ENCODE measurements at places on chromosomes 2 and 18.

GRCh38 chr2:49772299-49772970 is 618.1 kb upstream of the FSHR start:
- no peak for DNase-seq

DNA sequence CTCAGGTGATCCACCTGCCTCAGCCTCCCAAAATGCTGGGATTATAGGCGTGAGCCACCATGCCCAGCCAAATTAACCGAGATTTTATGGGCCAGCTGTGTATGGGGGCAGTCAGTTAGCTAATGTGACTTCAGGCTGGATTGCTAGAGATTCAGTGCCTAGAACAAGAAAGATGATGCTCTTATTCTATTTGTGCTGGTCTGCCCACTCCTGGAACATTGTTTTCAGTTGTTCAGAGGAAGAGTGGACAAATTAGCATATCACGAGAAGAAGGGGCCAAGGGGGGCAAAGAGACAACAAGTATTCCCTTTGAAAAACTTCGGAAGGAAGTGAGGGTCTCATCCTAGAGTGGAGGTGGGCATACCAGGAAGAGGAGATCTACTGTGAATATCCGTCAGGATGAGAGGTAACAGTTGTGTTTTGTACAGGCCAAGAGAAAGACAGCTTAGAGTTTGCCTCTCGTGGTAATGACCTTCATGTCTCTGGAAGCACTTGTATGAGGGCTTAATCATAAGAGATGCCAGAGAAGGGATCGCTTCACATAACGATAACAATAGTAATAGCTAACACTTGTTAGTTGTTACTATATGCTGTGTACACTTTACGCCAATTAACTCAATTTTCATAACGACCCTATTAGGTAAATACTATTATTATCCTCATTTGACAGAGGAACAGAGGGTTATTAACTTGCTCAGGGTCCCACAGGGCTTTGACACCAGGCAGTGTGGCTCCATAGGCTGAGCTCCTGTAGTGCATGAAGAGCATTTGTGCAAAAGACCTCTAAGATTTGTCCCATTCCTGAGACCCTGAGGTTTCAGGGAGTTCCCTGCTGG is 138.3 kb downstream of the DDX1 start:
- no peak for DNase-seq

DNA sequence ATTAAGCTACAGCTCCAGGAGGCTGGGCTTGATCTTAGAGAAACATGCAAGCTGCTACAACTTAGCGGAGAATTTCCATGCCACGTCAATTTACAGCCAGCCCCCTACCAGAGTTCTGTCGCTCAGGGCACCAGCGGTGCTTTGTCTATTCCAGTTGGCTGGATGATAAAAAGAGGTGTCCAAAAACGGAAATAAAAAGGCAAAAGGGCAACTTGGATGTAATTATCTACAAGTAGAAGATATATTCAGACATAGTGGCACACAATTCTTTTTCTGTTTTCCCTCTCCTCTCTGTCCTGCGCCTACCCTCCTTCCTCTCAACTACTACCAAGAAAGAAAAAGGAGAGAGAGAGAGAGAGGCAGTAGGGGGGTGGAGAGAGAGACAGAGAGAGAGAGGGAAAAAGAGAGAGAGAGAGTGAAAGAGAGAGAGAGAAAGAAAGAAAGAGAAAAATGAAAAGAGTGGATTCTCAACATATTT is 363 bp upstream of the RFTN2 start:
- no peak for DNase-seq

DNA sequence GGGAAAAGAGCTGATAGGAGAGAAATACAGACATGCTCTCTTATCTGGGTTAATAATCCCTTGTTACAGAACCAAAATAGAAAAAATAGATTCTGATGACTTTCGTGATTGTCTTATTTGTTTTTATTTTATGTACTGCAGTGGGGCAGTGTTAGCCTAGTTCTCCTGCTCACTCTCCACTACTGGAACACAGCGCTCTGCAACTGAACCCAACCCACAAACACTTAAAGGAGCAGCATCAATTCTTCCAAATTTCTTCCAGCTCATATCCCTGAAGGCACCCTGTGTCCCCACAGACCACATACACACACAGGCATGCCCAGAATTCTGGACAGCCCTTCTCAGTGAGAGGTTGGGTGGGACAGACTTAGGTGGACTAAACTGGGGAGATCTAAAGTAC is 160.6 kb downstream of the SS18 start:
- DNase-seq, result no peak

GRCh38 chr2:20429528-20429927 is 17.3 kb upstream of the RHOB start:
- DNase-seq, result no peak

GRCh38 chr2:101146535-101146934 is 4.6 kb downstream of the TBC1D8 start:
- no peak for DNase-seq

DNA sequence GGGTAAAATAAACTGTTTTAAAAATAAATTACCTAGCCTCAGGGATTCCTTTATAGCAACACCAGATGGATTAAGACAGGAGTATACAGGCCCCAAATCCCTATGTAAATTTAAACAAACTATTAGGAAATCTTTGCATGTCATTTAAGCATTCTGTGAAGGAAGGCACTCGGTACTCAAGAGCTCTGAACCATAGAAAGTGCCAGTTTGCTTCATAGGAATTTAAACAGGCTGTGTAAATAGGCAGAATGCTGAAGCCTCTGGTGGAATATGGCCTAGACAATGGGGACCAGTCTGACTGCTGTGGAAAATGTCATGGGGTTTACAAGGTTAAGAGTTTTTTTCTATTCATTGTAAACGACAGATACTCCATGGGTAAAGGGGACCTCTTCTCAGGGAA is 377.4 kb downstream of the DLGAP1 start:
- no peak for DNase-seq

- no peak for DNase-seq
These were observed 658.7 kb downstream of the EPHA4 start for GRCh38 chr2:220913384-220913783.

DNA sequence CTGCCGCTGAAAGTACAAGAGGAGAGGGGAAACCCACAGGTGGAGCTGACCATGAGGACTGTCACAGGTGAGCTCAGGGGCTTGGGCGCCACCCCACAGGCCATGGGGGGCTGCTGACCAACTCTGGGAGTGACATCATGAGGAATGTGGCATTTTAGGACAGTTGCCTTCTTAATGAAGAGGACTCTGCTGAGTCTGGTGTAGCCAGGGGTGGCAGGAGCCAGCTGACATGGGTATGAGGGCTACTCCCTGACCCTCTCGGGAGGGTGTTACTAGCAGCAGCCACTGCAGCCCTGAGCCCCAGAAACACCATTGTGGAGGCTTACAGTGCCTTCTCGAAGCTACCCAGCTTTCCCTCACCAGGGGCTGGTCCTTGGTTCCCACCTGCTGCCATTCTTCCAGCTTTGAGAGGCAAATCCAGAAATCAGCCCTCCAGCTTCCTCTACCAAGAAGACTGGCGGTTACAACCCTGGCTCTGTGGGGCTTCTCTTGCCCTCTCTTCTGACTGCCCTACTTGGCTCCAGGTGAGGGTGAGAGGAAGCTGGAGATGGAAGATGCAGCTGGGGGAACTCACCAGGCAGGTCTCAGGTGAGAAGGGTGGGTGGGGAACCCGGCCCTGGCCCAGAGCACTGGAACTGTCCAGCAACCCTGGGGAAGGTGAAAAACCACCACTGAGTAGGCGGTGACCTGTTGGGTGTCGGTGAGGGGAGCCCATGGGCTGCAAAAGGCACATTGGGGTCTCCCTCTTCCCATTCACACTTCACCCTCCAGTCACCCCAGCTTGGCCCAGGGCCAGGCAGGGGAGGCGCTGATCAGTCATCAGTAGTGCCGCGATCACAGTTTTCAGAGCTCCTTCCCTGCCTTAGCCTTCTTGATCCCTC is 98.5 kb downstream of the MCFD2 start:
- no peak for DNase-seq

- no peak for DNase-seq
These were observed 6.1 kb downstream of the DOK1 start for GRCh38 chr2:74560591-74560990.

DNA sequence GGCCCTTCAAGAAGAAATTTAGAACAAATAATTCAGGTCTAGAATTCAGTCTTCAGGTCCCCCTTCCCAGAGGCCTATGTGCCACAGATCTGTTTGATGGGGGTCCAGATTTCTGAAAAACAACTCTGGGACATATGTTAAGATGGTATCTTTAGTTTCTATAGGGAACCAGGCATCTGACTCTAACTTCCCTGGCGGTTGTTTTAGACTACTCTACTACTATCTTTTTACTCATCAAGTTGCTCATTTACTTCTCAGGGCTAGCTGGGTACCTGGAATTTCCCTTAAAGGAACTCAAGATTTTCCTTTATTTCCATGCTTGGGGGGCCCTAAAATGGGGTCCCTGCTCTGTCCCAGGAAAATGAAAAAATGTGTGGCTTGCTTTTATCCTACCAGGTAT is 114.7 kb upstream of the RAB6C start:
- no peak for DNase-seq

DNA sequence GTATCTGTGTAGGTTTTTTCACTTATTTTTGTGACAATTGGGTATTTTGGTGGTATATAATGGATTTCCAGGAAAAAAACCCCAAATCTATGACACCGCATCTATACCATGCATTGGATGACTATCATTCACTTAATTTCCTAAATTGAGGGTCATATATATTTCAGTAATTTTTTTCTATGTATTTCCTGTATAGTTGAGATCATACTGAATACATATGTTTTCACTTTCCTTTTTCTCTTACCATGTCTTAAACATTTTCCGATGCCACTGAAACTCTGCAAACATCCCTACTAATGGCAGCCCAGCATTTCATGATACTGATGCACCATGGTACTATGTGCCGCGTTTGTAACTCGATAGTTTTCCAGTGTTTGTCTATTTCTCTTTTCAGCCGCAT is 40.4 kb downstream of the CDKL4 start:
- DNase-seq, result no peak

GRCh38 chr2:10721396-10722251 is at the start of gene ATP6V1C2:
TSS of gene ATP6V1C2 (plus strand) at chr2:10721630. CDS start at chr2:10722850, 1,220 bp downstream.
- DNase-seq, result no peak

GRCh38 chr18:57329856-57330255 is 22.5 kb upstream of the ST8SIA3 start:
- DNase-seq, result no peak

DNA sequence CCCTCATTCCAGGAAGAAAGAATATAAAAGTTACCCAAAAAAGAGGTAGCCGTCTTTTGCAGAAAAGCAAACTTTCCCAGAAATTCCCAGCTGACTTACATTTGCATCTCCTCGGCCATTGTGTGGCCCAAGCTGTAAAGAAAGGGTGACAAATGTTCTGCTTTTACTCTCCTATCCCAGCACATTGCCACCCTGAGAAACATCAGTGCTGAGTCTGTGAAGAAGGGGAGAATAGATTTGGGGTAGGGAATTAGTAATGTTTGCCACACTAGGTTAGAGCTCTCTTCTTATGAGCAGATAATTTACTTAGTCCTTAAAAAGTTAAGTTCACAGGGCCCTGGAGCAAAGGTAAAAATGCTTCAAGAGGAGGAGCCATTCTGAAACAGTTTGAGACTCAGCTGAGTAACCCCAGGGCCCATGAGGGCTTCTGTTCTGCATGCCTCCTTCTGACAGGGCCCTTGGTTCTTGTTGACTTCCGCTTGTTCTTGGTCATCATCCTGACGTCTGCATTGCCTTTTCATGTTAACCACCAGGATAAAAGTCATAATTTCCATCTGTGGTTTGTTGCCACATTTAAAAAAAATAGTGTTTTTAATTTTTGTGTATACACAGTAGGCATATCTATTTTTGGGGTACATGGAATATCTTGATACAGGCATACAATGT is 550.7 kb downstream of the RNF144A start:
- DNase-seq, result no peak
